ENCODE measurements at places on chromosomes 4 and X. TPM values are rescaled to one million over a fixed set of nuclear protein-coding genes. Genes with fewer than 3 reads are reported as not detected.

- DNase-seq = no peak
Measured at GRCh38 chr4:138400543-138400942, 158.4 kb upstream of the SLC7A11 start.

GRCh38 chr4:112560084-112560483 lies 44.1 kb upstream of the NEUROG2 start:
- DNase-seq = no peak

- no peak for DNase-seq
Measured at GRCh38 chrX:95903490-95903889, 781.2 kb upstream of the DIAPH2 start.

- no peak for DNase-seq
Measured at GRCh38 chr4:8308856-8309771, 39.6 kb downstream of the HTRA3 start.

- DNase-seq = no peak
Measured at GRCh38 chrX:3728454-3728853, 15.0 kb upstream of the PRKX start.

- DNase-seq = no peak
Measured at GRCh38 chr4:24382381-24382780, 202.0 kb downstream of the DHX15 start.

Gene PAGE1
- not detected for polyA plus RNA-seq

Gene DMP1
- not detected for polyA plus RNA-seq

All from right renal cortex interstitium (tissue), 3 donors.